HCT116 (cell line): ENCODE measurements at places on chromosomes 5 and 9.

DNA sequence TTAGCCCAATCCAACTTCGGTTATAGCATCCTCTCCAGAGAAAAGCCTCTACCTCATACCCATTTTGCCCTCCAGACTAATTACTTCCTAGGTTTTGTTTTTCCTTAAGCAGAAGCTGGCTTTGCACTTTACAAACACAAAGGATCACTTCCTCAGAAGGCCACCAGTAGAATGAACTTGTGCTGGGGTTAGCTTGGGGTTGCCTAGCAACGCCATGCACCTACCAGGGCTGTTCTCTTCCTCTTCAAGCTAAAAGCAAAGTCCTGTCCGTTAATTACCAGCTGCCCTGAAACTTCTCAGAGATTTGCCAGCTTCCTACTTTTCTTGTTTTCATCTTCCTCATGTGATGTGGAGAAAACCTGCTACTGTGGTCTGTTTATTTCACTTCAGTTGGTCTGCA lies 132.0 kb upstream of the WWC1 start:
- no peak for DNase-seq

DNA sequence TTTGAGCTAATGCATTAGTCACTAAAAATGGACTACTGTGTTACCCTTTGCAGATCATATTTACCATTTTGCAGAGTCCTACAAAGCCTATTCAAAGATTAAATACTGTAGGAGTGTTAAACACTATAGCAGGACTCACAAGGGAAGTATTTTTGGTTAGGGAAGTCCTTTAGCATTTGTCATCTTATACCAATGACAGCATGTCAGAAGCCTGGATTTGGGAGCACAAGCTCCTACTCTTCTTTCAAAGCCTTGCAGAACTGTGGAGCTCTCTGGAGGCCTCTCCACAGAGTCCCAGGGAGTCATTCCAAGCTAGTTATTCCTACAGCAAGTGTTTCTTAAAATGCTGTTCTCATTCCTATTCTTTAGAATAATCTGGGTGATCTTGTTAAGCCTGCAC lies 288.8 kb downstream of the PIK3R1 start:
- DNase-seq: no peak

DNA sequence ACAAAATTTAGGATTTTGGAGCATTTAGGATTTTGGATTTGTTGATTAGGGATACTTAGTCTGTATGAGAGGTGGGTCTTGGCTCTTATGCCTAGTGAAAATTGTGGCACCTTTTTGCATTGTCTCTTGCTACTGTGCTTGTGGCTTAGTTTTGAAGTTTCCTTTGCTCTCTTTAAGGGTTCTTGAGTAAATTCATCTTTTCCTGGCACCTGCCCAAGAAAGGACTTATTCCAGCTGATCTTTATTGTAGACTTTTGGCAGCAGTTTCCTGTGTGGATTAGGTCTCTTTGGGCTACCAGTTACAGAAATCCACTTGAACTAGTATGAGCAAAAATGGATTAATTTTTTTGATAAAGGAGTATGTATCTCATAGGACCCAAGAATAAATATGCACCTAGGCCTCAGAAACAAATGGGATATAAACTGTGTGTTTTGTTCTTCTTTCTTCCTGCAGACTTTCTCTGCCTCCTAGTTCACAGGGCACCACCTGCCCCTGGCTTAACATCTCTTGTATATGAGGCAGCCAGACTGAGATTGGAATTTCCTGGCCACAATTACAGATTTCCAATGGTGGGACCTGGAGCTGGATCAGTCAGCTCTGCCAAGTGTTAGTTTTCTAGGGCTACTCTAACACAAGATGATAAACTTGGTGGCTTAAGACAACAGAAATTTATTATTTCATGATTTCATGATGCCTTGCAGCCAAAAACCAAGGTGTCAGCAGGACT lies 44.6 kb downstream of the FOCAD start:
- DNase-seq: no peak

DNA sequence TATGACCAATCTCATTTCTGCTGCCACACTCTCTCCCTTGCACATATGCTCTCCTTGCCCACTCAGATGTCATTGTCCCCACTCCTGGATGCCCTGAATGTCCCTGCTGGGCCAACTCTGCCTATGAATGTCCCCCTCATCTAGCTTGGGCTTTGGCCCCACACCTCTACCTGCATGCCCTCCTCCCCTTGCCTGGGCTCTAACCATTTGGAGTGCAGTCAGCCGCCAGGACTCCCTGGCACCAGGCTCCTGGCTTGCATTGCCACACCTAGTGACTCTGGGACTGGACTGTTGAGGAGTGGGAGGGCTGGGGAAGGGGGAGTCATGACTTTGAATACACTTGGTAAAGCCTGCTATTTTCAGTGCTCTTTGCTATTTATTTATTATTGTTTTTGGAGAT lies 41.6 kb upstream of the POMT1 start:
- no peak for DNase-seq

DNA sequence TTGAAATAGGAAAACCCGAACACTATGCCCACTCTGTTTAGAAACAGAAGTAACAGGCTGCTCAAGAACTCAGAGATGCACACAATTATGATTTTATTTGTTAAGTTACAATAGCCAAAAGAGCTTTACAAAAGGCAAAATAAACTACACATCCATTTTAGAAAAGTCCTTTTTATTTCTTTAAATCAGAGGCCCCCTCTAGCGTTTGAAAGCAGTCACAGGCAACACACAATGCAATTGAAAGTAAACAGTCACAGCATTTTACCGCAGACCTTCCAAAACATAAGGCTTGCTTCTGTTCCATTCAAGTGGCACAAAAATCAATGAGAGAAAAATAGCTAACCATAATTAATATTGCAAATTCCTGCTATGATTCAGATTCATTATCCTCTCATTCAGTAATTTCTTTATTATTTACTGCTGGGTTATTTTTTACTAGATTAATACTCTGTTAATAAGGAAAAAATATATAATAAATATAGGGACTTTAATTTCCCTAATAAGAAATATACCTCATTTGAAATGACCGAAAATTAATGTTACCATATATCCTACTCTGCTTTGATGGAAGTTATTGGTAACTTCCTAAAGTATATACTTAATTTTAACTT lies 78.3 kb downstream of the CEP120 start:
- no peak for DNase-seq

DNA sequence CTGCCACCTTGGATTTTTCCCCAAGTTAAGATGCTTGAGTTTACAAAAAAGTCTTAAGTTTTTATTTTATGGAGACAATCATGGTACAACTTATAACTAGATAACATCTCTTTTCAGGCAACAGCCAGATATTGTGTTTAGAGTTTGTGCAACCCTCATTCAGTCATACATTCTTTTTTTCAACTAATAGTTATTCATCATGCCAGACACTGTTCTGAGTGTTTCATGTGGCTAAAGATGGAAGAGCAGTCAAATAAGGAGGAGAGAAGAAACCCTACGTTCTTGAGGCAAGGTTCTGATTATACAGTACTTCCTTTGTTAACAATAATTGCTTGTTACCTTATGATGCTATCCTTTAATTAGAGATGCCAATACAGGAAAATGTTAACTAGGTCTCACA lies 42.1 kb upstream of the ZNF462 start:
- DNase-seq: no peak

DNA sequence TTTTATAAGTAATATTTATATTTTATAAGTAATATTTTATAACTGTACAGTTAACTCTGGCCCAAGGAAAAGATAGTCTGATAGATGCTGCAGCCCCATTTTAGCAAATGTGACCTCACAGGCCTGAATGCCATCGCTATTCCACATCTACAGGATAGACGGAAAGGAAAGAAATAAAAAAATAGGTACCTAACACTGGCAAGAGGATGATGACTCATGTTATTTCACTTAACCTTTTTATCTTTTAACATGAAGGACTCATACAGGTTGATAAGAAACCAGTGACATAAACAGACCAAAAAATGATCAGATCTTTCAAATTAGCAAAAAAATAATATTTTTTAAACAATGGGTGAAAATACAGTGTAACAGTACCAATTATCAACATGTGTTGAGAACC lies 2.7 kb downstream of the CD274 start:
- no peak for DNase-seq

GRCh38 chr5:44334622-44335021 lies 54.6 kb downstream of the FGF10 start:
- no peak for DNase-seq

DNA sequence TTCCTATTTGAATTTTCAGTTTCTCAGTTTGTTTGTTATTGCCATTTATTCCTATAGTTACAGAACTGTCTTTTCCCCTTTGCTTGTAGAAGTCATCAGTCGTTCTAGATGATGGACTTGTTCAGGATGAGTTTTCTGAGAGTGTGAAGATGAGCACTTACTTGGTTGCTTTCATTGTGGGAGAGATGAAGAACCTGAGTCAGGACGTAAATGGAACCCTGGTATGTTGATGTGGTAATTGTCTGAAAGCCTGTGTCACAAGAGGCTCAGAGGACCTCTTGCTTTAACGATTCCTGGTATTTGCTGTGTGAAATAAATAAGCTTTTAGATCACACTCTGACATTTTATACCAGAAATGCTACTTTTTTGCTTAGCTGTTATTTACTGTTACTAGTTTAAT lies 50.6 kb downstream of the LNPEP start:
- no peak for DNase-seq

- DNase-seq: no peak
Observed at GRCh38 chr5:173869316-173869715, 18.8 kb upstream of the CPEB4 start.

DNA sequence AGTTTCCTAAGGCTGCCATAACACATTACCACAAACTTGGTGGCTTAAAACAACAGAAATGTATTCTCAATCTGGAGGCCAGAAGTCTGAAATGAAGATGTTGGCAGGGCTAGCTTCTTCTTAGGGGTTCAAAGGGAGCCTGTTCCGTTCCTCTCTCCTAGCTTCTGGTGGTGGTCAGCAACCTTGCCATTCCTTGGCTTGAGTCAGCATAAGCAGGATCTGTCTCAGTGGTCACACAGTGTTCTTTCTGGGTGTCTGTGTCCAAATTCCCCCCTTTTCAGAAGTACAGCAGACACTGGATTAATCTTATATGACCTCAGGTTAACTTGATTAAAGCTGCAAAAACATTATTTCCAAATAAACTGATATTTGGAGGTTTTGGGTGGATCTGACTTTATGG lies 2.1 kb upstream of the OSMR start:
- DNase-seq: no peak

- no peak for DNase-seq
Observed at GRCh38 chr5:153470736-153471135, 19.7 kb upstream of the GRIA1 start.

GRCh38 chr5:53479590-53480415 lies 626 bp upstream of the FST start:
- DNase-seq: no peak

DNA sequence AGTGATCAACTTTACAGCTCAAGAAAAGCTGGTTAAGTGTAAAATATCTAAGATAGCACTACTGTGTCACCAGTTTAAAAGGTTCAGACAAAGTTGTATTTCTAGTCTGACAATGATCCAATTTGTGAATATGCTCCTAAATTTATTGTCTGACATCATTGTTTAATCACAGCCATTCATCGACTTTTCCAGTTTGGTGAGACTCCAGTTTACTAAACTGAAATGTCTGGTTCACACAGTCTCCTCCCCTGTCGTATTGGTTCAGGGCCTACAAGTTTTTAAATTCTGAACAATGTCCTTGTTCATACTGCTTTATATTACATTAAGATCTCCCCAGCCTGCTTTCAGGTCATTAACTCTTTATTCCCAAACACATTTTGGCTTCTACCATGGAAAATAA lies 161.4 kb downstream of the CHSY3 start:
- no peak for DNase-seq

DNA sequence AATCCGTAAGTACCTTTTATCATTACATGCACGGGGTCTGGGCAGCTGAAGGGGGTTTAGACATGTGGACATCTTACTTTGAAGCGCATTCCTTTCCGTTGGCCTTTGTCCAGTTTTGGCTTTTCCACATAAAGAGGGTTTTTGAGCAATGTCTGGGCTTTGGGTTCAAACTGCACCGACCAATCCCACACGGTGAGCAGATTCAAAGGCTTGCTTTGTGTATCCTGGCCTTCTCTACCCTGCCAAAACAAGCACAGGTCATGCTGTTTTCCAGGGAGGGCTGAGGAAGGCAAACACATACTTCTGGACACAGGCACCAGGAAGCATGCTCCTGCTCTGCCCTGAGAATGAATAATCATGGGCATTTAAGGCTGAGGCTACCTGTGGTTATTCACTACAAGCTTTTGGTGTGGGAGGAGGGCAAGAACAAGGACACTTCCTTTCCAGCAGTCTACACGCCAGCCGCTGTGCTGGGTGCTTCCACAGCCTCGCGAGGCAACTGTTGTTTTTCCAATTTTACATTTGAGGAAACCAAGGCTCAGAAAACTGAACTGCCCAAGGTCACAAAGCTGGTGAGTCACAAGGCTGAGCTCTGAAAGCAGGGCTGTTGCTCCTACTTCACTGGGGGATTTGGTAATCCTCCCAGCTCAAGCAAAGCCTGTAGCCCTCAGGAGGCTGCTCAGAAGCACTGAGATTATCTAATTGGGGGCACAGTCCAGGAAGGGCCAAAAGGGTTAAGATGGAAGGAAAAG lies 59.8 kb upstream of the GOLPH3 start:
- no peak for DNase-seq

DNA sequence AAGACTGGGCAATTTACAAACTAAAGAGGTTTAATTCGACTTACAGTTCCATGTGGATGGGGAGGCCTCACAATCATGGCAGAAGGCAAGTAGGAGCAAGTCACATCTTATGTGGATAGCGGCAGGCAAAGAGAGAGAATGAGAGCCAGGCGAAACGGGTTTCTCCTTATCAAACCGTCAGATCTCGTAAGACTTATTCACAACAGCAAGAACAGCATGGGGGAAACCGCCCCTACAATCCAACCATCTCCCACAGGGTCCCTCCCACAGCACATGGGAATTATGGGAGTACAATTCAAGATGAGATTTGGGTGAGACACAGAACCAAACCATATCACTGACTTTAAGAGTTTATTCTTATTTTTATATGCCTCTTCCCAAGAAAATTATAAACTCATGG lies 60.3 kb downstream of the RFK start:
- DNase-seq: no peak

GRCh38 chr5:96628406-96628805 lies 33.8 kb upstream of the CAST start:
- no peak for DNase-seq

DNA sequence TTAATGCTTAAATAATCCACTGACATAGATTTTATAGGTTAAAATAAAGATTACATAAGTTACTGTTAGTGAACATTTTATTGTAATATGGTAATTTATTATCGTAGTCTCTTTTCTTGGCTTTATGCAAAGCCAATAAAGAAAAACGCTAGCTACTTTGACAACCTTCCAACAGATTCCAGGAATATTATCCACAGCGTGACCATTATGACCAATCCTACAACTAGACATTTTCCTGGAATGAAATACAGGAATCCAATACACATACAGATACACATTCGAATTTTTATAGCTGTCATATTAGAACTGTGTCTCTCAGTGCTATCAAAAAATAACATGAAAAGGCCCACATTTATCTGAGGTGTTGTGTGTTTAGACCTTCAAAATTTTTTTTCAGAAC lies 13.1 kb downstream of the RPS23 start:
- DNase-seq: no peak

DNA sequence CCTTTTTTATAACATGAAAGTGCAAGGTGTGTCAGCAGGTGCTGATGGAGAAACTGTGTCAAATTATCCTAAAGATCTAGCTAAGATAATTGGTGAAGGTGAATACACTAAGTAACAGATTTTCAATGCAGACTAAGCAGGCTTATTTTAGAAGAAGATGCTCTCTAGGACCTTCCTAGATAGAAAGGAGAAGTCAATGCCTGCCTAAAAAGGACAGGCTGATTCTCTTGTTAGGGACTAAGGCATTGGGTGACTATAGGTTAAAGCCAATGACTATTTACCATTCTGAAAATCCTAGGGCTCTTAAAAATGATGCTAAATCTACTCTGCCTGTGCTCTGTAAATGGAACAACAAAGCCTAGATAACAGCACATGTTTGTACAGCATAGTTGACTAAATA lies 1682.4 kb downstream of the MAT2B start:
- no peak for DNase-seq
